ENCODE measurements at places on chromosomes 5 and 9.

DNA sequence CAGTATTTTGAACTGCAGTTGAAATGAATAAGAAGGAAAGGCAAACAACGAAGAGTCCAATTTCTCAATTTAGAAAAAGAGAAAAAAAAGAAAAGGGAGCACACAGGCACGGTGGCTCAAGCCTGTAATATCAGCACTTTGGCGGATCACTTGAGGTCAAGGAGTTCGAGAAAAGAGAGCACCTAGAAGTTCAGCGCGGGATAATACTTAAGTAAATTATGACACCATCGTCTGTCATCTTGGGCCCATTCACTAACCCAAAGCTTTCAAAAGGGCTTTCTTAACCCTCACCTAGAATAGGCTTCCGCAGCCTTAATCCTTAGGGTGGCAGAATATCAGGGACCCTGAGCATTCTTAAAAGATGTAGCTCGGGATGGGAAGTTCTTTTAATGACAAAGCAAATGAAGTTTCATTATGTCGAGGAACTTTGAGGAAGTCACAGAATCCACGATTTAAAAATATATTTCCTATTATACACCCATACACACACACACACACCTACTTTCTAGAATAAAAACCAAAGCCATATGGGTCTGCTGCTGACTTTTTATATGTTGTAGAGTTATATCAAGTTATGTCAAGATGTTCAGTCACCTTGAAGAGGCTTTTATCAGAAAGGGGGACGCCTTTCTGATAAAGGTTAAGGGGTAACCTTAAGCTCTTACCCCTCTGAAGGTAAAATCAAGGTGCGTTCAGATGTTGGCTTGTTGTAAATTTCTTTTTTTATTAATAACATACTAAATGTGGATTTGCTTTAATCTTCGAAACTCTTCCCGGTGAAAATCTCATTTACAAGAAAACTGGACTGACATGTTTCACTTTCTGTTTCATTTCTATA, 602 bp upstream of the CD274 start:
- no peak for DNase-seq

GRCh38 chr9:87586731-87587355, 89.2 kb downstream of the DAPK1 start:
- no peak for DNase-seq

DNA sequence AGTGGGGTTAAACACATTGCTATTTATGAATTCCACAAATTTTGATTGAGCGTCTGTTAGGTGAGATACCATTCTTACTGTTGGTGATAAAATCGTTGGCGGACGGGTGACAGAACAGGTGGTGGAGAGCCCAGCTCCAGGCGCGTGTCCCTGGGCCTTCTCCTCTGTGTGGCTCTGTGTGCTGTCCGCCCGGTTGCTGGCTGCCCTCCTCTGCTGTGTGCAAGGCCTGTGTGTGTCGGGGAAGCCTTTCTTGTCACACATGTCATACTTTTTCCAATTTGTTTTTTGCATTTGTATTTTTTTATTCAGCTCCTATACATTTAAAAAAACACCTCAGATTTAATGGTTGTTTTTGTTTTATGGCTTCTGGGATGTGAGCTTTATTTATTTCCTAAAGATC, 33.9 kb downstream of the TENT4A start:
- no peak for DNase-seq

- no peak for DNase-seq
Measured at GRCh38 chr9:90095682-90096081, 490.9 kb downstream of the GADD45G start.

- DNase-seq = no peak
Measured at GRCh38 chr5:2991884-2992283, 240.4 kb upstream of the IRX2 start.

DNA sequence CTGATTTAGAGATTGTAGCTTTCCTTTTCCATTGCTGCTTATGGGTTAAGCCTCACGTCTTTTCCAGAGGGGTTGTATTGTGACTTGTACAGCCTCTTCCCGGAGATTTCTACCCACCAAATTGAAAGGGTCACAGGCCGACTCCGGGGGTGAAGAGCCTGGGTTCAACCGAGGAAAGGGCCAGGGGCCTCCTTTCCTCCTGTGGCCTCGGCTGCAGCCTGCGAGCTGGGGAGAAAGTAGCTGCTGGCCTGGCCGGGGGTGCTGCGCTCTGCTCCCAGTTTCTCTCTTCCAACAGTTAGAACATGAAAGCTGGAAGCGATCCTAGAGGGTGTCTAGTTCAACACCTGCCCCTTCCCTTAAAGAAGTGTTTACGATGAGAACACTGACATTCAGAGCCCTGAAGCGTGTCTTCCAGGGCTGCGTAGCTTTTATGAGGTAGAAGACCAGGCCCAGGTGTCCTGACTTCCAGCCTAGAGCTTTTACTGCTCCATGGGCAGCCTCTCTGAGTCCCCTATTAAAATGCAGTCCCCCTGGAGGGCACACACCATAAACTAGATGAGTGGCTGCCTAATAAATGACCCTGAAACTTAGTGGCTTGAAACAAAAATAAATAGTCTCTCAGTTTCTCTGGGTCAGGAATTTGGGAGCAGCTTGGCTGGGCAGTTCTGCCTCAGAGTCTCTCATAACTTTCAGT, 56.9 kb downstream of the ACER2 start:
- DNase-seq = no peak

DNA sequence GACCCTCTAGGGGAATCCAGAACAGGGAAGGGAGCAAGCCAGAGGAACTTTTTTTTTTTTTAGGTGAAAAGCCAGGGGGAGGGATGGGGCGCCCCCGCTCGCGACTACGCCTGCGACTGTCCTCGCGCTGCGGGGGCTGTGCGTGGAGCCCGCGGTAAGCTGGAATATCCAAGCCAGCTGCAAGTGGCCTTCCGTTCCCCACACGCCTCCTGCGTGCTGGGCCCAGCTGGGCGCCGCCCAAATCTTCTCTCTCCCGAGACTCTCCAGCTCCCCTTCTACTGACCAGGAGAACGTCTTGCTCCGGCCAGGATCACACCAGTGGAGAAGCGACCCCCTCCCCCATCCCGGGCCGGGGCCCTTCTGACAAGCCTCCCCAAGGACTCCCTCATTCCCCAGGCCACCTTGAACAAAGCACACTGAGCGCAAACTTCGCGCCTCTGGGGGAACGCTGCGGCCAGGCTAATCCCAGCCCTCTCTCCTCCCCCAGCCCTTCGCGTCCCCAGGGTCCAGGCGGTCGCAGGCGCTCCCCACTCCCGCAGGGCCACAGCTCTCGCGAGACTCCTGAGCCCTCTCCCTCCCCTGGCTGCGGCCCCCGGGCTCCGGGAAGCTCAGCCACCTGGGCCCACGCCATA, 6.6 kb downstream of the BARX1 start:
- no peak for DNase-seq

DNA sequence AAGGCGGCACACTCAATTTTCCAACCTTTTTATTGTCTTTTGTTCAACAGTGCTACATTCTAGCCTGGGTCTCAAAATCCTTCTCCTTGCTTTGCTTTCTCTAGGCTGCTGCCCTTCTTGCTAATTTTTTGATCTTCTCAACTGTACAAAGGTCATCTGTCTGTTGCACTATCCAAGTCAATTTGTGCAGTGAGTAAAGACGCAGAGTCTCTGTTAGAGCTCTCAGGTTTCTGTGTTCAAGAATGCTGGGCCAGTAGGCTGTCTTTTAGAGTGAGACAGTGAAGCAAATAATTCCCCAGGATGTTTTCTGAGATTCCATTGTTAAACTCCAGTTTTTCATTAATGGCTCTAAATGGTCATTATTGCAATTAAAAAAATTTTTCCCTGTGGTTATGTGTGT, 255.7 kb upstream of the ACTBL2 start:
- DNase-seq = no peak

DNA sequence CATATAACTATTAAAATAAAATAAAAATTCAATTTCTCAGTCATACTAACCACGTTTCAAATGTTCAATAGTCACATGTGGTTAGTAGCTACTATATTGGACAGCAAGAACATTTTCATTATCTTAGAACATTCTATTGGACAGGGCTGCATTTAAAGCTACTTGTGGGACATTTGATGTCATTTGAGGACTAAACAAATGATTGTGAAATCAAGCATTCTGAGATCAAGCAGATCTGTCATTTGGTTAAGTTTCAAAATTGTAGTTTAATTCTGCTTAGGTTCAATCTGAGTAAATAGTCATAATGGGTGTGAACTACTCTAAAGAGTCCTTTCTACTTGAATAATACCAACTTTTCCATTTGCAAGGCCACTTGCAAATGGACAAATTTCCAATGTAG, 226.9 kb upstream of the C9orf72 start:
- DNase-seq = no peak

DNA sequence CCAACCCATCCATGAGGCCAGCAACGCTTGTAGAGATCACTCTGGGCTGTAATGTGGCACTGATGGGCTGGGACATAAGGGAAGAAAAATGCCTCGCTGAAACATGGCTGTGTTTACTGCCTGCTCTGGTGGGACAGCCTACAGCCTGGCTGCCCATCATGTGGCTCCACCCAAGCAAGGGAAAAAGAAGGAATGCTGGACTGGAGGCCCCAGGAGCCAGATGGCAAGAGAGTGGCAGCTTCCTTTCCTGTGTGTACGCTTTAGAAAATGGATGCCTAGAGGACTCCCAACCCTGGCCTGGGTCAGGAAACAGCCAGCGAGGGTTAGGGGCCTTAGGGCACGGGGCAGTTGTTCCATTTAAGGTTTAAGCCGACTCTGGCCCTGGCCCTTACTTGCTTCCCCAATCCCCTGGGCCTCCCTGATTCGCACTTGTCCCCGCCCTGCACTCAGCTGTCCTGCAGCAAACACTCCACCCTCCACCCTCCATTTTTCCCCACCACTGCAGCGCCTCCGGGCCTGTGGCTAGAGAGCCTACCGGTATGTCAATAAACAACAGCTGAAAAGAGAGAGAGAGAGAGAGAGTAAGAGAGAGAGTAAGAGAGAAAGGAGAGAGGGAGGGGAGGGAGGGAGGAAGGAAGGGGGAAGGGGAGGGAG, 819.4 kb downstream of the SEMA5A start:
- DNase-seq = no peak

- DNase-seq = no peak
Measured at GRCh38 chr5:38200872-38201557, 57.3 kb upstream of the EGFLAM start.

DNA sequence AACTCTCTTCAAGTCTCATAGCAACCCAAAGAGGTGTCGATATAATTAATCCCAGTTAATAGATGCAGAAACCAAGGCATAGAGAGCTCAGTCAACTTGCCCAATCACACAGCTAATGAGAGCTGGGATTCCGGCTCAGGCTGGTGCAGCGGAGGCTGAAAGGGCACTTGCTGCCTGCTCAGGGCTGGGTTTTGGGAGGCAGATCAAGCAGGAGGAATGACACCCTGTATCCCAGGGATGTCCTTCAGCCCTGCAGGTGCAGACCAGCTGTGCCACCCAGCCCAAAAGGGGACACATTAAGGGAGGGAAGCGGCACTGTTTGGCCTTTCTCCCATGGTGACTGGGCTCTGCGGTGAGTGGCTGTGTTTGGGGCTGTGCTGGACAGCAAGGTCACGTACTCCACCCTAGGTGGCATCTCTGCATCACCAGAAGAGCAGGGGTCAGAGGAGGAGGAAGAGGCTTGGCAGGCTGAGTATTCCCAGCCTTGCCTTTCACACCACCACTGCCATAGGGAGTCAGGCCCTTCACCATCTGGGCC, 124.1 kb downstream of the MVB12B start:
- DNase-seq = no peak

GRCh38 chr5:45417285-45417998, 278.7 kb downstream of the HCN1 start:
- no peak for DNase-seq

GRCh38 chr5:37063739-37064138, 185.4 kb downstream of the CPLANE1 start:
- no peak for DNase-seq

GRCh38 chr5:141494761-141495452, 6.0 kb downstream of the PCDHGC5 start:
- DNase-seq = no peak

DNA sequence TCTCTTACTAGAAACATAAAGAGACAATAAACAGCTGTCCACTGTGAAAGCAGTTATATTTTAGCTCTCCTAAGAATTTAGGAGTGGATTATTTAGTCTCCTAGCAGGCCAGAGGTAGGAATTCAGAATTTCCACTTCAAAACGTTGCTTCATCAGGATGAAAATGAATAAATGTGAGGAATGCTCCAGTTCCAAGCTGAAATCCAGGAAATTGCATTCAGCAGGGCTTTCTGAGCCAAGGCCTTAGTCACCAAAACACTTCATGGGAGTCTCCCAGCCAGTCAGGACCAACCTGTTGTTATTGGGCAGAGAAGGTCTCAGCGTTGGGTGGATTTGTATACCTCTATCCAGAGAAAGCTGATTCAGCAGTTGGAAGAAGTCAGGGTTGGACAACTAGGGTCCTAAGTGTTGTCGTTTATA, 1040.3 kb downstream of the TLE1 start:
- DNase-seq = no peak

DNA sequence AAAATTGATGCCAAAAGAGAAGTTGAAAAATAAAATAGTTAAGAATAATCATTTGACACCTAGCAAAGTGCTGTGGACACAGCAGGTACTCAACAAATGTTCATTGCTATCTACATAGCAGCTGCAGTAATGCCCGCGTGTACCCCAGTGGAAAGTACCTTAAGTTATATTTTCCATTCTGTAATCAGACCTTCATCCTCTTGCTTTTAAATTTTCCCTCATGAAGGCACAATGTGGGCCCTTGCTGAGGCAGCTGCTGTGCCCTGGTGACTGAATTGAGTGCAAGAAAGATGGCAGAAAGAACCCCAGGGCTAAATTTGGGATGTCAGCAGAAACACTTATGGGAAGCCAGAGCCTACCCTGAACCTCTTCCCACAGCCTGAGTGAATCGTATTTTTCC, 65.9 kb downstream of the CYFIP2 start:
- no peak for DNase-seq

DNA sequence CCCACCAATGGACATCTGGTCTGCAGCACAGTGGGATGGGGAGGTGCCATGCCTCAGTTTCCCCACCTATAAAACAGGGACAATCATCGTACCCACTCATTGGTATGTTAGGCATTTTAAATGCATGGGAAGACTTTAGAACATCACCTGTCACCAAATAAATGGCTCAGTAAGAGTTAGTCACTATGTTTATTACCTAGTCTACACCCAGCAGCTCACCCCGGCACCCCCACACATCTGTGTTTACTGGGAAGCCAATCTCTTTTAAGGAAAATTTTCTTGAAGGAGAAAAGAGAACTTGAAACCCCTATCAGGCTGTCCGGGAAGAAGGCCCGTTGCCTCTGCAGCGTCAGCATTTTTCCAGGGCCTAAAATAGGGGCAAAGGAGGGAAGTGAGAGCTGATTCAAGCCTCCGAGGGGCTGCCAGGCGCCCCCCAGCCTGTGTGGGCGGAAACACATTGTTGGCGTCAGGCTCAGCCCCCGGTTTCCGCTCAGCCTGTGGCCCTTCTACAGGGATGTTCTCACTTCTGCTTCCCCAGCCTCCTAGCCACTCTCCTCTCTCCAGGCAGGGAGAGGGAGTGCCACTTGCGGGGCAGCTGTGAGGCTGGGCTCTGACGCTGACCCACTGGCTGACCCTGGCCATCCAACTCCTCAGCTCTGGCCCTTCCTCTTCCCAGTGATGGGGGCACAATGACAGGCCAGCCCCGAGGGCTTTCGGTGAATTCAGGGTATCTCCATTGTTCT, 4.6 kb downstream of the CSF1R start:
- no peak for DNase-seq
